ENCODE measurements at places on chromosomes 7 and 10.

DNA sequence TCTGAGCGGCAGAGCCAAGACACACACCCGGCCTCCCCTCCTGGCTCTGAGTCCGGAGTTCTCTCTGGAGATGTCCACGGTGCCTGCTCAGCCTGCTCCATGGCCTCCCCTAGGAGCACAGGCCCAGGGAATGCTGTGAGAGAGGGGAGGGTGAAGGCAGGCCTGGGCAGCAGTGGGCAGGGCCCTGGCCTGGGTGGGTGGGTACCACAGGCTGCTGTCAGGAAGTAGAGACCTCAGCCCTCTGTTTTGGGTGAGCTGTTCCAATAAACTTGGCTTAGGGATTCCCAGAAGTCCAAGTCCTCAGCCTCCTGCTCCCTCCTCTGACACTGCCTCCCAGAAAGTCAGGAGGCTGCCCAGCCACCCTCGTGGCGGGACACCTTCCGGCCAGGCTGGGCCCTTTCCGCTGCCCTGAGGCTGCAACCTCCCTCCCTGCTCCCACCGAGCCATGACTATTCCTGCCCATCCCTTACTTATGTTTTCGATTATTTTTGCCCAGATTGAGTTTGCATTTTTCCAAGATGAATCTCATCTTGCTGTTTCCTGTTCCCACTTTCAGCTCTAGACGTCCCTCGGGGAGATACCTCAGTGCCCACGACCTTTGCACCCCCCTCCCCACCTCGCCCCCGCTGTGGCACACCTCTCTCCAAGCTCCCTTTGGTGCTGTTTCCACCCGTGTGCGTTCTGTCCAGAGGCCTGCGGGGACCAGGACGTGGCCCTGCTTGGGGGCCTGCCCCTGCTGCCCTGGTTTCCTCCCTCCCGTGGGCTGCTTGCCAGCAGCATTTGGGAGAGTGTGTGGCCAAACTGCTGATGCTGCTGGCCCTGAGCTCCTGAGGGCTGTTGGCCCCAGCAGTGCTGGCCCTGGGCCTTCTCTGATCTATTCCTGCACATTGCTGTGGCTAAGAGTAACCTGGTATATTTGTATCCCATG, 5.8 kb upstream of the POLM start:
- DNase-seq, result peak; percentile 88

- no peak for DNase-seq
These were observed 141.4 kb downstream of the DOCK4 start for GRCh38 chr7:112064627-112065385.

DNA sequence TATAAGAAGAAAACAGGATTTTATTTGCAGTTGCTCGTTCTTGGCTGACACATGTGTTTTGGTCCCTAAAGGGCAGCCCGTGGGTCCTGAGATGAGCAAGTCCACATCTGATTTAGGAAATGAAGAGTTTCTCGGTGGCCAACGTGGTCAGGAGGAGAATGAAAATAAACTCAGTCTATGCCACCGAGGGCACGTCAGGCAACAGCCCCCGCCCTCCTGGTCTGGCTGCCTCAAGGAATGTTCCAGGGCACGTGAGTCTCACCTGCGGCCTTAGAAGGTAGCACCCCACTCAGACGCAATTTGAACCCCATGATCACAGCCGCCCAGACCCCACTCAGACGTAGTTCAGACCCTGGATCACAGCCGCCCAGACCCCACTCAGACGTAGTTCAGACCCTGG, 197.2 kb downstream of the ADARB2 start:
- DNase-seq, result no peak

GRCh38 chr10:7038416-7038815, 372.4 kb downstream of the SFMBT2 start:
- DNase-seq, result no peak

DNA sequence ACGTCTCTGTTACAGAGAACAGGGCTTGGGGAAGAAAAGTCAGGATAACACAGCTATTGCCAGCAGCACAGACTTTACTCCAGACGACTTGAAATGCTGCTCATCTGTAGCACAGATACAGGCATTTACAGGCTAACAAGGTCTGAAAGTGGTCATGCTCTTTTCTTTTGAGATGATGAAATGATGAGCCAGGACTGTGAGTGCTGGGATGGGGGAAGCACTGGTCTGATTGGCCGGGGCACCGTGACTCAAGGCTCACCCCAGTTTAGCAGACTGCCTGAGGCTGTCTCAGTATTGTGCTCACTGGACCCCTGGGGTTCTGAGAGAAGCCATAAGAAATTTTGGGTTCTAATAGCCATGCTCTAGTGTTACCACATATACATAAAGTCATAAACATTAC, 12.4 kb downstream of the SMKR1 start:
- no peak for DNase-seq

- DNase-seq, result no peak
These were observed 82.4 kb downstream of the CREM start for GRCh38 chr10:35208949-35209613.

Measured in Right ventricle myocardium inferior (tissue), 1 donor.